Hematopoietic multipotent progenitor cell (in vitro differentiated cells): ENCODE measurements at places on chromosomes 7 and 10.

DNA sequence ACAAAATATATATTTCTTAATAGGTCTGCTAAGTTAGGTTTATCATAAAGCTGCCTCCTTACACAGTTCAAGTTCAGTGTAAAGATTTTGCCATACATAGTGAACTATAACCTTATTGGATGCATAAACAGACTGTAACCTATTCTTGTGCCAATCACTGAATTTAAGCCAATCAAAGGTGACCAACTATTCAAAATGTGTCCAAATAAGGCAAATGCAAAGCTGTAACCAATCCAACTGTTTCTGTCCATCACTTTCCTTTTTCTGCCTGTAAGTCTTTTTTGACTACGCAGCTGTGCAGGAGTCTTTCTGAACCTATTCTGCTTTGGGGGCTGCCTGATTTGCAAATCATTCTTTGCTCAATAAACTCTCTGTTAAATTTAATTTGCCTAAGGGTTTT lies 11.6 kb upstream of the DNMBP start:
- no peak for DNase-seq

- no peak for DNase-seq
Observed at GRCh38 chr7:104241538-104242209, 33.9 kb upstream of the ORC5 start.

GRCh38 chr10:98013122-98013521 lies 17.3 kb downstream of the CRTAC1 start:
- DNase-seq = no peak

DNA sequence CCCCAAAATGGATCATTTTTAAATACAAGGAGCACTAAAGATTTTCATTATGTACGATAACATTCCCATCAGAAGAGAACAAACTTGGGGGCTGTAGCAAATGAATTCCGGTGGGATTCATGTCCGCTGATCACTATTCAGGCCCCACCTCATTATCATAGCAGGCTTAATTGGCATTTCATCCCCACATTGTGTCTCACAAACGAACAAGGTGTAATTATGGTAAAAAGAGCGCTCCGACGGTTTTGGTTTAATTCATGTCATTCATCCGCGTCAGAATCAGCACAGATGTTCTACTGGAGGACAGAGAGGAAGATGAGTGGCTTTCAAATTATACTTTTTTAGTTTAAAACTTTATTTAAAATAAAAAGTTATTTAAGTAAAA lies 124.7 kb downstream of the MAD1L1 start:
- DNase-seq = no peak

GRCh38 chr7:155435110-155435509 lies 22.8 kb upstream of the EN2 start:
- no peak for DNase-seq

GRCh38 chr7:8818406-8818805 lies 385.0 kb downstream of the NXPH1 start:
- no peak for DNase-seq

DNA sequence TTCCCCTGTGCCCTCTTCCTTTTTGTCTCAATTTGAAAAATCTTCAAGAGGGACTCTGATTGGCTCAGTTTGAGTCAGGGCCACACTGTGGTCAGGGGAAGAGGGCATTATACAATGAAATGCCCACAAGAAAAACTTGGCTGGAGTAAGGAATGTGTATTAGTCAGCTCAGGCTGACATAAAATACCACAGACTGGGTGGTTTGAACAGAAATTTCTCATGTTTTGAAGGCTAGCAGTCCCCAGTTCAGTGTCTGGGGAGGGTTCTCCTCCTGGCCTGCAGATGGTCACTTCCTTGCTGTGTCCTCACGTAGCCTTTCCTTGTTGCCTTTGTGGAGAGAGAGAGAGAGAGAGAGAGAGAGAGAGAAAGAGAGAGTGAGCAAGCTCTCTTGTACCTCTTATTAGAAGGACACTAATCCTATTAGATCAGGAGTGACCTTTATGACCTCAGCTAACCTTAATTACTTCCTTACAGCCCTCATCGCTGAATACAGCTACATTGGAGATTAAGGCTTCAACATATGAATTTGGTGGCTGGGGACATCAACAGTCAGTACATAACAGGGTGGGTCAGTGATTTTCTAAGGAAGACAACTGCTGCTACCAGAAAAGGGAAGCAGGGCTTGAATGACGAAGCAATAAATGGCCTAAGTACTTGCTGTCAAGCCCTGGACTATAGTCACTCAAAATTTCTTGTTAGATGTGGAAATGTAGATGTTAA lies 25.8 kb upstream of the FAM13C start:
- no peak for DNase-seq

DNA sequence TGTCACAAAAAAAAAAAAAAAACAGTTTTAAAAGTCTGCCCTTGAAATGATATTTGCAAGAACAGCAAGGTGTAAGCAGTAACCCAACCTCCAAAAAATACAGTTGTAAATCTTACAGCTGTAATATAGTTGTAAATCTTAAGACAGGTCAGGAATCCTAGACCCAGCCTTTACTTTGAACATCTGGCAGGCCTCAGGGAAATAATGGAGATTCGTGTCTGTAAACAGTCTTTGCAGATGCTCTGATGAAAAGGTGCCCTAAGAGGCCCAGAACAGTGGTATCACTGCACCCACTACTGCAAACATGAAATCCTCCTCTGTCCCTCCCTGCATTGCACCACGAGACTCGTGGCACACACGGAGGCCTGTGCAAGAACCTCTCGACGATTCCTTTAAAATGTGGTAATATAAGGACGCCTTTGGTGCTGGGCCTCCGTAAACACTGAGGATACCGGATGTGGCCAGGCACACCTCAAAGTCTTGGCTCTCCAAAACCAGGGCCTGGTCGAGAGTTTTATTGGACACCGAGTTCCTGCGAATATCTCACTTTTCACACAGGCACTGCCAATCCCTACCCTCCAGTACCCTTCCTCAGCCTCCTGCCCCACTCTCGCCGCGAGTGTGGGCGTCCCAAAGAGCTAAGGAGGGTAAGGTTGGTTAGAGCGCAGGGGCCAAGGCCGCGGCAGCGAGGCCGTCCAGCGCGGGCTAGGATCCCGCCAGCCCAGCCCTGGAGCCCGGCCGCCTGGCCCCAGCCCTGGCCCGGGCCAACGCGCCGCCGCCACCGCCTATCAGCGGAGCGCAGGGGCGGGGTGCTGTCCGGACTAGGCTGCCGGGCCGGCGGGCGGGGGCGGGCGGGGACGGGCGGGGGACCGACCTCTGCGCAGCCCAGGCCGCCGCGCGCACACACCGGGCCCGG lies at the start of gene REEP3:
REEP3 (plus strand) TSS at position 902 of the 916 bp plus-strand sequence. CDS start 145 bp downstream, outside the sequence.
- DNase-seq = peak; percentile 19

- no peak for DNase-seq
Observed at GRCh38 chr10:1242975-1243374, 186.8 kb downstream of the WDR37 start.

DNA sequence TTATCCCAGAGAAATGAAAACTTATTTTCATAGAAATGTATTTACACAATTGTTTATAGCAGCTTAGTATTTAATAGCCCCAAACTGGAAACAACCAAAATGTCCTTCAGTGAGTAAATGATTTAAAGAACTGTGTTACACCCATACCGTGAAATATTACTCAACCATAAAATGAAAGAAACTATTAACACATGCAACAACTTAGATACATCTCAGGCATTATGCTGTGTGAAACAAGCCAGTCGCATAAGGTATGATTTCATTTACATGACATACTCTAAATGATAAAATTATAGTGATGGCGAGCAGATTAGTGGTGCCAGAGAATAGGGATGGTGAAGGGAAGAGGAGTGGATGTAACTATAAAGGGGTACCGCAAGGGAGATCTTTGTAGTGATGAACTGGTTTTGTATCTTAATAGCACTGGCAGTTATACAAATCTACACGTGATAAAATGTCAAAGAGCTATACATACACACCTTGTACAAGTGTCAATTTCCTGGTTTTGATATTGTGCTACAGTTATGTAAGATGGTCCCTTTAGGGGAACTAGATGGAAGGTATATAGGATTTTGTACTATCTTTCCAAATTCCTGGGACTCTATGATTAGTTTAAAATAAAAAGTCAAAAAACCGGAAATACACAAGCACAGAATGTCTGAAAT lies 40.5 kb downstream of the MACC1 start:
- DNase-seq = no peak

DNA sequence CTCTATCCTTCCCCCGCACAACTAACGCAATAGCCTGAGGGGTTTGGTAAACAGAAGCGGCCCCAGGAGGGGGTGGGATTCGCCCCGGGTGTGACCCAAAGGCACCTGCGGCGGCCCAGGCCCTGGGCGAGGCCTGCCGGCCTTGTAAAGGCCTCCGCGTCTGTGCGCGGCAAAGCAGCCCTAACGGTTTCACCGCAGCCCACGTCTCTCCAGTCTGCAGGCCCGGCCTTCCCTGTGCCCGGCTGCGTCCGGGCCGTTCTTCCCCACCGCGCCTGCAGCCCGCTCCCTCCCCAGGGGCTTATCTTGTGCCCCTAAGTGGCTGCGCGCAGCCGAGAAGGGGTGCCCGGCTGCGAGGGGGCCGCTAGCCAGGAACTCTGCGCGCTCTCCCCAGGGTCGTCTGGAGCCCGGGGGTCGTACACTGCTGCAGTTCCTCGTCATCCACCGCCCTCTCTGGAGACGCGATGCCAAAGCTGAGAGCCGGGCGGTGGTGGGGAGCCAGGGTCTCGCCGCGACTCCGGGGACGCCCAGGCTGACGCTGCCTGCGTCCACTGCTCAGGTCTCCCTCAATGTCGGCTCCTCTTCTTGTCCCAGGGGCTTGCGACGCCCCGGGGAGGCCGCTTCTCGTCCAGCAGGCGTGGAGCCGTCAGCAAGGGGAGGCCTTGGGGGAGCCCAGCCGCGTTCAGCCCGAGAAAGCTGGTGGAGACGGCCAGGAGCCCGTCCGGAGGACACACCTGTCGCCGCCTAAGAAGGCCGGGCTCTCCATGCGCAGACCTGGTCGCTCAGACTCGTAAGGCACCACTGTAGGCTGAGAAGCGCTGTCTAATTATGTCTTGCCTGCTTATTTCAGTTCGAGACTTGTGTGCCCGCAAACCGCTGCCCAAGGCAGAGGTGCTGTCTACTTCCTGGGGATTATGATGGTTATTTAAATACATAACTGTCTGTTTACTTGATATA lies 132.3 kb downstream of the SPAG6 start:
- no peak for DNase-seq

DNA sequence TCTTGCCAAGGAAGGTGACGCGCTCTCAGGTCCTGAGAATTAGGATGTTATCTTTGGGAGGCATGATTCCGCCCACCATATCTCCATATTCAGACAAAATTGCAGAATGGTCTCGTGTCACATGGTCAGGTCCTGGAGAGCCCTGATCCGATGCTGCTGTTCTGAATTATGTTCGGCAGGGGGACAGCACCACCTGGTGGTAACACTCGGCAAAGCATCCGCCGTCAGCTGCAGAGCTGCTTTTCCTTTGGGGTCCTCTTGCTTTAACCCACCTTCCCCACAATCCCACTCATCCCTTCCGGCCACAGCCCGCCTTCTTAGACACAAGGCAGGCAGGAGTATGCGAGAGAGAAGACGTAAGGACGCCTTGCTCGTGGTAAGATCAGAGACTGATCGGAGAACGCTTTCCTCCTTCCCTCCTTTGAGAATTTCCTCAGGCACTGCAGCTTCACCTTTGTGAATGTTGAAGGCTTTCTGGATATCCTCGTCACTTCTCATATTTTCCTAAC lies 327.8 kb upstream of the C7orf33 start:
- peak; percentile 34 for DNase-seq

GRCh38 chr7:82051601-82052000 lies 281.8 kb upstream of the HGF start:
- DNase-seq = no peak

GRCh38 chr7:23276947-23277346 lies 22.2 kb upstream of the MALSU1 start:
- DNase-seq = no peak

DNA sequence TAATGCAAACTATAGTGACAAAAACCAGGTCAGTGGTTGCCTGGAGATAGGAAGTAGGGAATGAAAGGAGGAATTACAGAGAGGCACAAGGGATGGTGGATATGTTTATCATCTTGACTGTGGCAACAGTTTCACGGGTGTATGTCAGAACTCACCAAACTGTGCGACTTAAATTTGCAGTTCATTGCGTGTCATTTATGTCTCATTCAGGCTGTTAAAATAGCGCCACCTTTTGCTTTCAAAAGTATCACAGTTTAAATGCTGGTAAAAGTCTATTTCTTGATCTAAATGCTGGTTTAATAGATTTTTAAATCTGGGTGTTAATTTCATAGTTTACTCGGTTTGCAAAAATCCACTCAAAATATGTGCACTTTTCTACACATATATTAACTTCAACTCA lies 51.0 kb downstream of the PTTG1IP2 start:
- DNase-seq = no peak

GRCh38 chr7:135828604-135829003 lies 80.0 kb upstream of the FAM180A start:
- DNase-seq = no peak

DNA sequence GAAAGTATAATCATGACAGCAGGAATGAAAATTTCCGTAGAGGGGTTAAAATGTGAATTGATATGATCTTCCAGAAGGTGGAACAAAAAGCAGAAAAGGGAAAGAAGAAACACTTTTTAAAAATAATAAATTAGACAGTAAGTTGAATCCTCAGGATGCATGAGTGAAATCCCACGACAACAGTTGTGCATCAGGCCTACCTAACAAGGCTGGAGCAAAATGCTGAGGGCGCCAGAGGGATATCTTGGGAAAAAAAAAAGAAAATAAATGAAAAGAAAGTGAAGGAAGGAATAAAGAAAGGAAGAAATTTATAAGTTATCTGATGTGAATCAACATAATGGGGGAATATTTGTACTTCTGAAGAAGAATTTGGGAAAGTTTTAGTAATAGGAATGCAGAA lies 13.0 kb upstream of the HUS1 start:
- DNase-seq = no peak

DNA sequence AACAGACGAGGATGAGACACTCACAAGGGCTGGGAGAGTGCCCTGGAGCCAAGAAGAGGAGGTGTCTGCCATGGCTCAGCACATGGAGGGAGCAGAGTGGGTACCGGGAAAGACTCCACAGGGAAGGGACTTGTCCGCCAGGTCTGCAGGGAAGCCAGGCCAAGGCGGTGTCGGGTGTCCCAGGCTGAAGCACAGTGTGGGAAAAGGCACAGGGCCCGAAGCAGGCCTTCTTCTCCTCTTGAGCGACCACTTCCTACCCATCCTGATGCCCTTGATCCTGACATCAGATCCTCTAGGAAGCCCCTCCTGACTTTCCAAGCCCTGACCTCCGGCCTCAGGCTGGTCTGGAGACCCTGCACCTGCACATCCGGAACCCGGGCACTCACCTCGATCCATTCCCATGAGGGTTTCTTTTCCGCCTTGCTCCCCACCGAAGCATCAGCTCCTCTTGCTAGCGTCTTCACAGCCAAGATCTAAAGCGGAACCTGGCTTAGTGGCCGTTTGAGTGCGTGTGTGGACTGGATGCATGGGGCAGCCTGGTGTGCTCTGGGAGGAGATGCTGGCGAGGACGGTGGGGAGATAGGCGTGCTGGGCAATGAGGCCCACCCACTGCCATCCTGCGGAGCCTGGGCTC lies 8.5 kb downstream of the CALML3 start:
- no peak for DNase-seq

GRCh38 chr7:2182461-2182860 lies 50.3 kb downstream of the MAD1L1 start:
- DNase-seq = no peak
